ENCODE measurements at places on chromosomes 1 and 21.

DNA sequence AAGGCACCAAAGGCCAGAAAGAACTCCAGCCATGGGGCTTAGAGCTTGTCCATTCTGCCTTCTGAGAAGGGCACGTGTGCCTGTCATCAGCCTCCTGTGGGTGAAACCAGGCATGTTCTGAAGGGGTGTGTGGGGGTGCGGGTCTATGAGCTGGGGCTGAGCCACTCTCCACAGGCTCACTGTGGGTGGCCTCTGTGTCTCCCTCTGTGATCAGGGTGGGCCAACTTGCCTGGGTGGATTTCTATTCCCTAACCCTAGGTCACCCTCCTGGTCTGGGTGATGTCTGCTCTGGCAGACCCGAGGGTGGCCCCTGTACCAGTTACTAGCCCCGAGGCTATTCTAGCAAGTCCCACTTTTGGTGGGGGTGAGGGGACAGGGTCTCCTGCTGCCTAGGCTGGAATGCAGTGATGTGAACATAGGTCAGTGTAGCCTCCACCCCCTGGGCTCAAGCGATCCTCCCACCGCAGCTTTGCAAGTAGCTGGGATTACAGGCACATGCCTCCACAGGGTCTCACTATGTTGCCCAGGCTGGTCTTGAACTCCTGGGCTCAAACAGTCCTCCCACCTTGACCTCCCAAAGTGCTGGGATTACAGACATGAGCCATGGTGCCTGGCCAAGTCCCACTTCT is 94.4 kb downstream of the TRIM11 start:
- no peak for DNase-seq

DNA sequence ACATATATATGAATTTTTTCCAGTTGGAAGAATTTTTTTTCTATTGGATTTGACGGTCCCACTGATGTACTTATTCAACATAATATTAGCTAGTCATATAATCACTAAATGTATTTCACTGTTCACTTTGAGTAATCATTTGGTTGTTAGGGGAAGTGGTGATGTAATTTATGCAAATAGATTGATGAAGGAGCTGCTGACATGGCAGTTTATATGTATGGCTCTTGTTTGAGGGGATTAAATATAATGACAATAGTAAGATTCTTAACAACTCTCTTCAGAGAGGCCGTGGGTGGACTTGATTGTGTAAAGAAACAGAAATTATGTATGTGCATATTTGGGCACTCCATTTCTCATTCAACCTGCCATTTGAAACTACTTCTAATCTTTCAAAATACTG is 653.6 kb upstream of the ADGRL4 start:
- no peak for DNase-seq

DNA sequence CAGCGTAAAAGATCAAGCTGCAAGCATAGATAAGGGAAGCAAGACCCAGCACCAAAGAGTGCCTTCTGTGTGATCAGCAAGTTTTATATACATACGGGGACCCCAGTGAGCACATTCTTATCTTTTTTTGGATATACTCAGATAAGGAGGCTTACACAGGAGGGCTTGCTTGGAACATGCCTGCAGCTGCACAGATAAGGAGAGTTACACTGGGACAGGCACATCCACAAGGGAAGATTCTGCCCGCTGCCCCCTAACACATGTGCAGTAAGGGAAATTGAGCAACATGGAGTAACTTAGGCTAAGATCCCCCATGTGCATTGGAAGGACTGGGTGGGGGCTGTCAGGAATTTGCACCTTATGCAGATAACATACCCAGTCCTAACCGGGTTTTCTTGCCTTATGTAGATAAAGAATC is 1334.8 kb downstream of the MRPL39 start:
- DNase-seq, result no peak

- DNase-seq, result no peak
Observed at GRCh38 chr1:203302894-203303293, 2.4 kb upstream of the BTG2 start.

GRCh38 chr1:119331915-119332314 is 36.7 kb upstream of the HAO2 start:
- DNase-seq, result peak; percentile 33

DNA sequence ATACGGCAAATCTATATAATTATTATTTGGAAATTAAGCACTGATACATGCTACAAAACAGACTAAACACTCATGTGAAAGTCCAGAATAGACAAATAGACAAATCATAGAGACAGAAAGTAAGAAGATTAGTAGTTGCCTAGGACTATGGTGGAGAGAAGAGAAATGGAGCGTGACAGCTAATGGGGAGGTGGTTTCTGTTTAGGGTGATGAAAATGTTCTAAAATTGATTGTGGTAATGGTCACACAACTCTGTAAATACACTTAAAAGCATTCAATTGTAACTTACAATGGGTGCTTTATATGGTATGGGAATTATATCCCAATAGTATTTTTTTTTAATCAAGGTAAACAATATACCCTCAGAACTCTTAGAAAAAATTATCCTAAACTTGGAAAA is 20.4 kb upstream of the ITLN2 start:
- no peak for DNase-seq

DNA sequence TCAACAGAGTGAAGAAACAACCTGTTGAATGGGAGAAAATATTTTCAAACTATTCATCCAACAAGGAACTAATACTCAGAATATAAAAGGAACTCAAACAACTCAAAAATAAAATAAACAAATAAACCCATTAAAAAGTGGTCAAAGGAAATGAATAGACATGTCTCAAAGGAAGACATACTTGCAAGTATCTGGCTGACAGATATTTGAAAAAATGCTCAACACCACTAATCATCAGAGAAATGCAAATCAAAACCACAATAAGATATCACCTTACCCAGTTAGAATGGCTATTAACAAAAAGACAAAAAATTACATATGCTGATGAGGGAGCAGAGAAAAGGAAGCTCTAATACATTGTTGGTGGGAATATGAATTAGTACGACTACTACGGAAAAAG is 38.2 kb downstream of the TNFSF4 start:
- no peak for DNase-seq

GRCh38 chr1:223374064-223374610 is 10.2 kb upstream of the SUSD4 start:
- peak; percentile 36 for DNase-seq

DNA sequence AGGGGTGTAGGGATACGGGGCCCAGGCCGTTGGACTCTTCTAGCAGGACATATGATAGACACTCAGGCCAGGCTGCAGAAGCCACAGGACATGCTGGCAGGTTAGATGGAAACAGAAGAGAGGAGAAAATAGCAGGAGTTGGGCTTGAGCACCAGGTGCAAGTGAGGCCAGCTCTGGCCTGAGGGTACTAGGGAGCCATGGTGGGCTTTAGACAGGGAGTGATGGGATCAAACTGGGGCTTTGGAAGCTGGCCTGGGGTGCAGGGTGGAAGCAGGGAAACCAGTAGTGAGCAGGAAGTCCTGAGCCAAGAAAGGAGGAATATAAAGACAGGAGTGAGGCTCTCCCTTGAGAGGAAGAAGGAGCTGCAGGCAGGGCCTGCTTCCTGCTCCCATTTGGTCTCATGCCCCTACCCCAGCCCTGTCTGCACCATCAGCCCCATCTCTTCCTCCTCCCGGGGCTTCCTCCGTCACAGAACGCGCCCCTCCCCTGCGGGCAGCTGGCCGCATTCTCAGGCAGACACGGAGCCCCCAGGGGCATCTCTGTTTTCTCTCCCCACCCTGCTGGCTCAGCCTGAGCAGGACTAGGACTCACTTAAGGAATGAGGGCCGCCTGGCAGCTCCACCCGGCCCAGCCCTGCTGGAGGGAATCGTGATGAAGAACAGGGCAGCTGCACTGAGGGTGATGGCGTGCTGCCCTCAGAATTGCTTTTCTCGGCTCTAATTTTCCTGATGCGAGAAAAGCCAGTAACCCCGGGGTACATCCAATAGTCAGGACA is 165.5 kb upstream of the TMEM51 start:
- DNase-seq, result peak; percentile 63

DNA sequence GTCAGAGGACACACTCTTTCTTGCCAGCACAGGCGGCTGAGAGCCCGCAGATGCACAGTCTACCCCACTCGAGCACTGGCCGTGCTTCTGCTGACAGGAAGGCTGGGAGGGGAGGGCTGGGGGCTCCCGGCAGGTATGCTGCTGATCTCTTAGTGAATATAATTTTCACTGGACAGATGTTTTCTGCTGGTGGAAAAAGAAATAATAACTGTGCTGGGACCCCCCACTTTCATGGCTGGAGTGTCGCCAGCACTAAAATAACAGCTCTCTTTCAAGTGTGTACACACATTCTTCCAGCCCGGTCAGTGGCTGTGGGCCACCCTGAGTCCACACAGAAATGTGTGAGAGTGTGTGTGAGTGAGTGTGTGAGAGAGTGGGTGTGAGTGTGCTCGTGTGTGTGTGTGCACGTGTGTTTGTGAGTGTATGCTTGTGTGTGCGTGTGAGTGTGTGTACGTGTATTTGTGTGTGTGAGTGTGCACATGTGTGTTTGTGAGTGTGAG is 167.7 kb upstream of the USP24 start:
- DNase-seq, result no peak

- DNase-seq, result no peak
Observed at GRCh38 chr1:21623410-21623961, 45.7 kb downstream of the RAP1GAP start.

- DNase-seq, result no peak
Observed at GRCh38 chr1:243734308-243734695, 115.7 kb downstream of the AKT3 start.

DNA sequence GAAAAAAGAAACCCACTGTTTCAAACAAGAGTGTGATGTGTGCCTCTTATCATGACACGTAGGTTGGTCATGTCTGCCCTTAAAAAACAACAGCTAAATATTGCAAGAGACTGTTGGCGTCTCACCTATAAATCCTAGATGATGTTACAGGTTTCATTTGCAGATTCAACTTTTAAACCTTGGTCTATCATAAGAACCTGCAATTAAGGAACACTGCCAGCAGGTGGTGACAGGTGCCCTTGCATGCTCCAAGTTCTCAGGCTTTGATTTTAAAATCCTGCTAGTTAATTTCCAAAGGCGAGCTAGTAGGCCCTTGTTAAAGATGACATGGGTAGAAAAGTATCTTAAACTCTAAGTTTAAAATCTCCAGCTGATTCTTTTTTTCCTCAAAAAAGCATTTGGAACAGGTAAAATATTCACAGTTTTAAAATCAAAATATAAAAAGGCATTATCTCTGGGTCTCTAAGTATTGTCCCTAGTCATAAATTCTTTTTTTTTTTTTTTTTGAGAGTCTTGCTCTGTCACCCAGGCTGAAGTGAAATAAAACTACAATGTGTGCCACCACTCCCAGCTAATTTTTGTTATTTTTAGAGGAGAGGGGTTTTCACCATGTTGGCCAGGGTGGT is 39.1 kb downstream of the CLSTN1 start:
- DNase-seq, result peak; percentile 67

DNA sequence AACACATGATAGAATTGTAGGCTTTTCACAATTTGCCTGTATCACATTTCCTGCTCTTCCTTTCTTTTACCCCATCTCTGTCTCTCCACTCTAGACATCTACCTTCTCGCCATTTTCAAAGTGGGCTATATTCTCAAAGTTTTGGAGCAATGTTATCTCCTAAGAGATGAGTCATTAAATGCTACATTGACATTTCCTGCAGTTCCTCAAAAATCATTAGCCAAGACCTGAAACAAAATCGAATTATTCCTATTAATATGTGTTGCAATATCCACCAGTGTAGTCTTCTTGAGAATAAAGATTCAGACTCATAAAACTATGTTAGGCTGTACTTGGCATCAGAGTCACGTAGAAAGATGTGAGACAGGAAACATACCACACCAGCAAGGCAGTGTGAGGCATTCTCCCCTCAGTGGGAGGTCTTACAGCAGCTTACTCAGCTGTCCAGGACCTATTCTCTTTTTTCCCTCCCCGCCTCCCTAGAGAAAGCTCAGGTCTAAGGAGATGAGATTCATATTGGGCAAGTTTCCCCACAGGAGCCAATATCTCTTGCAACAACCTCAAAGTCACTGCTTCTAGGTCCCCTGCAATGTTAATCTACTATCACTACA is 38.8 kb downstream of the FRRS1 start:
- DNase-seq, result peak; percentile 39

DNA sequence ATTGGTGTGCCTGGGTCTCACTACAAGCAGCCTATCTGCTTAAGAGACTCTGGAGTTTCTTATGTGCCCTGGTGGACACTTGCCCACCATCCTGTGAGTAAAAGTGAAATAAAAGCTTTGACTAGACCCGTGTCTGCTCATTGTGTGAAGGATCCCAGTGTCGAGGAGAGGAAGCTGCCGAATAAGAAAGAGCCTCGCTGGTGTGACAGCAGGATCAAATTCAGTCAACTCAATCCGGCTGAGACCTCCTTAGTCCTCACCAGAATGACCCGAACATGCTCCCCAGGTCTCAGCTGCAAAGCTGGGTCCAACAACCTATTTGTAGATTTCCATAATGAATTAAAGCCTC is 14.8 kb downstream of the CD2 start:
- no peak for DNase-seq

GRCh38 chr1:243620096-243620495 is 229.9 kb downstream of the AKT3 start:
- DNase-seq, result no peak

DNA sequence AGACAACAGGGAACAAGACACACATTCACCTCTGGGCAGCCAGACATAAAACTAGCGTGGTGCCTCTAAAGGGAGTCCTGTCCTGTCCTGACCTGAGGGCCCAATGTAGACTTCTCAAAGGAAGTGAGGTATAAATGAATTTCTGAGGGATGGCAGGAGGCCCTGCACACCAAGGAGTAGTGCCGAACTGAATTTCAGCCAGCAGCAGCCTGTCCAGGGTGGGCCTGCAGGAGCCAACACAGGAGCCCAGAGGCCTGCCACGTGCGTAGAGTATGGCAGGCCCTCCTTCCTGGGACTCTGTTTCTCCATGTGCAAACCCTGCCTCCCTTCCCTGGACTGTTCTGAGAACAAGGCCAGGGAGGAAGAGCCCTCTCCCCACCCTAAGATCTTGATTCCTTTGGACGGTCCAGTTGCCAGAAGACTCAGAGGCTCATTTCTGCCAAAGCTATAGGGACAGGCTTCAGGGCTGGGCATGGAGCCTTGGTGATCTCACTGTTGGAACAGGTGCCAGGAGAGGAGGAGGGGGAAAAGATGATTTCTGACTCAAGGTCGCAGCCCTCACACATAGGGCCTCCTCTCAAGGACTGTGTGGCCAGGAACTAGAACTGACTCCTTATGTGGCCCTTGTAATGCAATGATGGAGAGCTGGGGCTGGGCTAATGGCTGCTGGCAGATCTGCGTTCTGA is 1.8 kb upstream of the FABP3 start:
- no peak for DNase-seq

DNA sequence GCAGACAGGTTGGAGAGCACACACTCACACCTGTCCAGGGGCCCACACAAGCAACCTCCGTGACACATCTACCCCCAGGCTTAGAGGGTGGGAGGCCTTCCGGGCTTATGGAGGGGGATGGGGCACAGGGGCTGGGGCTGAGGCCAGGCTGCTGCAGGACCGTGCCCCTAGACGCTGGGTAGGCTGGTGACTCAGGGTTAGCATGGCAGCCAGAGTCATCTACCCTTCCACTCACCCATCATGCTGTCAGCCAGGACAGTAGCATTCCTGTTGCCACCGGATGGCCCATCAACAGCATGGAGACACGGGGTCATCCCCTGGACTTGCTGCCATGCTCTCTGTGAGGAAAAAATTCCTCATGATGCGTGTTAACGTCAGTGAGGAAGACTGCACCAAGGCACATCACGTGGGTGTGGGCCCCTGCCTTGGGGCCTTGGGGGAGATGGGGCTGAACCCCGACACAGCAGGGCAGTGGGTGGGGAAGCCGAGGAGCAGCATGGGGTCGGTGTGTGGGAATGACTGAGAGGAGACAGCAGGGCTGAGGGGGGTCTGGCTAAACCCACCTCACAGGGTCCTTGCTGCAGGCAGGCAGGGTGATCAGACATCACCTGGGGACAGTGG is 52.8 kb downstream of the WNT9A start:
- no peak for DNase-seq

- no peak for DNase-seq
Observed at GRCh38 chr1:109901141-109901523, 9.5 kb upstream of the CSF1 start.
